Mammary epithelial cell (primary cell): ENCODE measurements at places on chromosomes 7 and 10. TPM values are rescaled to one million over a fixed set of nuclear protein-coding genes. Genes with fewer than 3 reads are reported as not detected.

AKR1D1 gene
- total RNA-seq: not detected in 2 replicates

SPAG6 gene
- not detected in 2 replicates for total RNA-seq

ZPBP gene
- total RNA-seq: 0.17 TPM

C10orf90 gene
- 0.17 TPM for total RNA-seq

TPST1 gene
- total RNA-seq: 90.7 TPM

PHYHIPL gene
- total RNA-seq: 0.07 TPM in 1 of 2 replicates, not detected in the other

FFAR4 gene
- total RNA-seq: not detected

RBP3 gene
- total RNA-seq: not detected in 2 replicates
